ENCODE measurements at places on chromosomes 13 and 19.

DNA sequence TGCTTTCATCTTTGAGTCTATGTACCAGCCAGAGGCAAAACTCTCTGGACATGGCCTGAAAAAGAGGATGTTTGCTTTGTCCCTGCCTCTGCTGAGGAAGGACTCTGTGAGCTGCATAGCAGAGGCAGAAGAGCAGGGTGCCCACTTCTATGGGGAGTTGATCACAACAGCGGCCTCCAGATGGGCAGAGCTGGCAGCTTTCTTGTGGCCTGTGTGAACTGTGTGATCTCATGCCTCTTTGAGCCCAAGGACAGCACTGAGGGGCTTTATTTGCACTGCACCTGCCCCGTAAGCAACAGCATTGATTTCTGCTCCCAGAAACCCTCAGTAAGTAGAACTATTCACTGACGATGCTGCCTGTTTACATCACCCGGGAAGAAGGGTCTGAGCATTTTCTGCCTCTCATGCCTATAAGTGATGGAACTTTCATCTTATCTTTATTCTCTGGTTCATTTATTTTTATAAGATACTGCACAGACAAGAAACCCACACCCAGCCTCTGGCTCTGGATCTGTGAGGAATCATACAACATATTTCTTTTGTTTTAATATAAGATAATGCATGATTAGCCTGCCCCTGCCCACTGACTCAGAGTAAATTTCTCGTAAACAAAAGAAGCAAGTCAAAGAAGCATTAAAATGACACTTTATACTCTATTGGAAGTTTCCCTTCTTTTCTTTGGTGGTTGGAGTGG lies 244.2 kb upstream of the SOX21 start:
- DNase-seq = peak; percentile 6

GRCh38 chr19:33225458-33225926 lies at the start of gene SLC7A10:
Gene SLC7A10 (minus strand): TSS chr19:33225850. CDS start chr19:33225703, 147 bp downstream.
- DNase-seq = peak; percentile 26

GRCh38 chr19:46731584-46731983 lies 14.3 kb upstream of the FKRP start:
- DNase-seq = no peak

DNA sequence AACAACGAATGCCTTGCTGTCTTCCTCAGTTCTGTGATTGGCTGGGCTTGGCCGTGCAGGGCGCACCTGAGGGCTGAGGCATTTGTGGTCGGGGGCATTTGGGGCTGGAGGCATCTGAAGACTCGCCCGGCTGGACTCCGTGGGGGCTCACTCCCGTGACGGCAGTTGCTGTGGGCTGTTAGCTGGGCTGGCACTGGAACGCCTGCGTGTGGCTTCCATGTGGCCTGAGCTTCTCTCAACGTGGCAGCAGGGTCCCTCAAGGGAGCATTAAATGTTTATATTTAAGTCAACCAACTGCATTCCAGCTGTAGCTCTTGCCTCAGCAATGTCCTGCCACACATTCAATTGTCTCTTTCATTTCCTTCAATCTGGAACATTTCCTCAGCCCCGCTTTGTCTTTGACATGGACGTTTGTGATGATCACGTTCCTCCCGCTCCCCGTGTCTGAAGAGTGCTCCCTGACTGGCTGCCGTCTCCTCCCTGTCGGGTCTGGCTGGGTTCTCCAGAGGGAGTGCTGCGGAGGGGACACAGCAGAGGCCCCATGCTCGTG lies 21.0 kb downstream of the CCDC8 start:
- DNase-seq = no peak

DNA sequence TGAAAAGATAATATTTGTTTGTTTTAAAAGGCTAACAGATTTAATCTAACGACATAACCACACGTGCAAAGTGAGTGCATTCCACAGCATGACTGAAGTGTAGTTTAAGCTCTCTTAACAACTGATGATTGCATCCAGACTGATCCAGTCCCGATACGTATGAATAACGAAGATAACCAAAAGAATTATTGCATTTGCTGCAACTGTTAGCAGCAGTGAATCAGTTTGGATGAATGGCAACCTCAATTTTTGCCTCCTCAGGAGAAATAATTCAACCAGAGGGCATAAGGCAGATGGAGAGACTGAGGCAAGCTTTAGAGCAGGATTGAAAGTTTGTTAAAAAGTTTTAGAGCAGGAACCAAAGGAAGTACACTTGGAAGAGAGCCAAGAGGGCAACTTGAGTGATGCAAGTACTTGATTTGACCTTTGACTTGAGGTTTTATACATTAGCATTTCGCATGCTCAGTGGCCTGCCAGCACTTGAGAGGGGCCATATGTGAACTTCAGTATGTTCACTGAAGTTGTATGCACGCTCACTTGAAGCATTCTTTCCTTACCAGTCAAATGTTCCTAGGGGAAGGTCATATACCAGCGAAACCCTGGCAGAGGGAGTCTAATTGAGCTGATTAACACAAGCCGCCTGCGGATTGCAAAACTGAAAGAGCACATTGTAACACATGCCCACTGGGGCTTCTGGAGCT lies 835.0 kb upstream of the PCDH20 start:
- DNase-seq = no peak

GRCh38 chr19:18158467-18158866 lies 5.5 kb downstream of the PIK3R2 start:
- no peak for DNase-seq

- no peak for DNase-seq
Observed at GRCh38 chr19:48354332-48354992, 9.3 kb downstream of the TMEM143 start.

DNA sequence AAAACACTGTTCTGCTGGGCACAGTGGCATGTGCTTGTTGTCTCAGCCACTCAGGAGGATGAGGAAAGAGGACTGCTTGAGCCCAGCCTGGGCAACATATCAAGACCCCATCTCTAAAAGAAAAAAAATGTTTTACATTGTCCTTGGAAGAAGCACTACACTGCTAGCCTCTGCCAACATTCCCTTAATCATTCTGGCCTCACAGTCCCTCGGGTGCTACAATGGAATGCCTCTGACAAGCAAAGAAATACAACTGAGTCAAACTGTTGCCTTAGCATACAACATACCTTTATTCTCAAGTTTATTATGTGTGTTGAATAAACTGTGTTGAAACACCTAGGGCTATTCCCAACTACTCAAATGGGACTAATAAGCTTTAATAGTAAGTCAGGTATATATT lies 56.1 kb downstream of the PSPC1 start:
- no peak for DNase-seq

- DNase-seq = no peak
Observed at GRCh38 chr19:43738780-43739211, 16.0 kb downstream of the SMG9 start.

DNA sequence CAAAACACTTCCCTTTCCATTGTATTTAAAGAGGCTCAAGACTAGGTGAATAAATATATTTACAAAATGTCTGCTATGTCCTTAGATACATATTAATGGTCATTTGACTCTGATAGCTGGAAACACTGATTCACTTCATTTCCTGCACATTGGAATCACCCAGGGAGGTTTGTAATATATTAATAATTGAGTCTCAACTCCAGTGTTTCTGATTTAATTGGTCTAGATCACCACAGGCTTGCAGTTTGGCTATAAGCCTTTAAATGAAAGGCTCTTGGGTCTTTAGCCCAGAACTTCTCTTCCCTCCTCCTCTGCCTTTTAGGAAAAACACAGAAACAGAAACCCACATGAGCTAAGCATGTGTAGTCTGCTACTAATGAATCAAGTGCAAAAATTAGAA lies 378.0 kb downstream of the TBC1D4 start:
- no peak for DNase-seq

GRCh38 chr13:98267080-98267912 lies 90.2 kb upstream of the RNF113B start:
- DNase-seq = no peak

- no peak for DNase-seq
Observed at GRCh38 chr13:21117104-21117809, 55.9 kb upstream of the LATS2 start.

DNA sequence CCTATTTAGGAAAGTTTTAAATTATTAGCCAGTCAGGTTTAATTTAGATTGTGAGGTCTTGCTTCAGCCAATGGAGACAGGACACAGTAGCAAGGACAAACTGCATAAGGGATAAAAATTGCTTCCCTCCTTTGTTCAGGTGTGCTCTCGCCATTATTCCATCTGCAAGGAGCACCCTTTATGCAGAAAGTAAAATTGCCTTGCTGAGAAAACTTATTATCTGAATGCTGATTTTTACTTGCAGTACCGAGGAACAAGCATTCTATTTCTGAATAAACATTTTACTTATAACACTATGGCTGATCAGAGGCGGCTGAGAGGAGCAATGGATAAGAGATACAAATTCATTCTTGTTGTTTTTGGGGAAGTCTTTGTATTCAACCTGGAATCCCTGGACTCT lies 8.0 kb downstream of the CYP4F22 start:
- no peak for DNase-seq

- no peak for DNase-seq
Observed at GRCh38 chr13:73934771-73935170, 199.4 kb downstream of the KLF12 start.

- no peak for DNase-seq
Observed at GRCh38 chr13:44158881-44159632, 214.6 kb upstream of the SERP2 start.

GRCh38 chr13:62388515-62388914 lies 972.9 kb upstream of the PCDH20 start:
- no peak for DNase-seq

- no peak for DNase-seq
Observed at GRCh38 chr13:95754069-95754468, 77.1 kb downstream of the DNAJC3 start.

- no peak for DNase-seq
Observed at GRCh38 chr19:36685835-36686234, 1.6 kb upstream of the ZNF567 start.

DNA sequence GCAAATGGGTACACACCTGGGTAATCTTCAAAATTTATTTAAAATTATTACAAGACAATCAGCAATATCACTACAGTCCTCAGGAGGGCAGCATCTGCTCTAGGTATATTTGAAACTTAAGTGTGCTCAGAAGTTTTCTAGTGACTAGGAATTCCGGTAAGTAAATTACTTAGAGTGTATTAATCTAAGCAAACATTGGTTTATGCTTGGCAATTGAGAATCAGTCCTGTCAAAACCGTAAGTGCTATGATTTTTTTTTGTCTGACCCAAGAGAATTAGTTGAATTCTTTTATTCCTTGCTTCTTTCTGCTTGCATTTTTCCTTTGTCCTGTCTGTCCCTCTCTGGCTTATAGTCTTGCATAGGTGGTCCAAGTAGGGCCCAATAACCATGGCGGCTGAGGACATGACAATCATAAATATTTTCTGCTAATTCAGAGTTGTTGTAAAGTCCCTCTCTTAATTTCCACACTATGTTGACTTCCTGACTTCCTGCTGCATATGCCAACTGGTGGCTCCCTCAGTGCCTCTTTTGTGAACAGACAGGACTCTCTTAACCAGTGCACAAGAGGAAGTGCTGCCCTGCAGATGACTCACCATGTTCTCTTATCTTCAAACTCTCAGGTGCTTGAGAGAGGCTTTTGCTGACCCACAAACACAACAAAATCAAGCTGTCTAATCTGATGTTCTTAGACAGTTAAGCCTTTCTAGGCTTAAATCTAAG lies 82.2 kb downstream of the SLAIN1 start:
- peak; percentile 59 for DNase-seq

- DNase-seq = no peak
Observed at GRCh38 chr13:23707674-23708073, 137.5 kb downstream of the TNFRSF19 start.

DNA sequence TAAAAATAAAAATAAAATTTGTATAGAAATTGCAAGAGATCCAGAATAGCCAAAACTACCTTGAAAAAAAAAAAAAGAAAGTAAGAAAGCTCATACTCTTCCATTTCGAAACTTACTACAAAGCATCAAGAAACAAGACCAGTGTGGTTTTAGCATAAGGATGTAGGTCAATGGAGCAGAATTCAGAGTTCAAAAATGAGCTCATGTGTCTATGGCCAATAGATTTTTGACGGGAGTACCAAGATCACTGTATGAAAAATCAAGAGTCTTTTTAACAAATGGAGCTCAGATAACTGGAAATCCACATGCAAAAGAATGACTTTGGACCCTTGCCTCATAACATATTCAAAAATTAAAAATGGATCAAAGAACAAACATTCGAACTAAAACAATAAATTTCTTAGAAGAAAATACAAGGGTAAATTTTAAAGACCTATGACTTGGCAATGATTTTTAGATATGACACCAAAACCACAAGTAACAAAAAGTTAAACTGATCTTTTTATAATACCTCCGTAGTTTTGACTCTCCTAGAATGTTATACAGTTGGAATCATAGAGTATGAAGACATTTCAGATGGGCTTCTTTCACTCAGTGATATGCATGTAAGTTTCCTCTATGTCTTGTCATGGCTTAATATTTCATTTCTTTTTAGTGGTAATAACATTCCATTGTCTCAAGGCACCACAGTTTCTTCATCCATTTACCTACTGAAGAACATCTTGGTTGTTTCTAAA lies 43.2 kb downstream of the KLF12 start:
- no peak for DNase-seq

DNA sequence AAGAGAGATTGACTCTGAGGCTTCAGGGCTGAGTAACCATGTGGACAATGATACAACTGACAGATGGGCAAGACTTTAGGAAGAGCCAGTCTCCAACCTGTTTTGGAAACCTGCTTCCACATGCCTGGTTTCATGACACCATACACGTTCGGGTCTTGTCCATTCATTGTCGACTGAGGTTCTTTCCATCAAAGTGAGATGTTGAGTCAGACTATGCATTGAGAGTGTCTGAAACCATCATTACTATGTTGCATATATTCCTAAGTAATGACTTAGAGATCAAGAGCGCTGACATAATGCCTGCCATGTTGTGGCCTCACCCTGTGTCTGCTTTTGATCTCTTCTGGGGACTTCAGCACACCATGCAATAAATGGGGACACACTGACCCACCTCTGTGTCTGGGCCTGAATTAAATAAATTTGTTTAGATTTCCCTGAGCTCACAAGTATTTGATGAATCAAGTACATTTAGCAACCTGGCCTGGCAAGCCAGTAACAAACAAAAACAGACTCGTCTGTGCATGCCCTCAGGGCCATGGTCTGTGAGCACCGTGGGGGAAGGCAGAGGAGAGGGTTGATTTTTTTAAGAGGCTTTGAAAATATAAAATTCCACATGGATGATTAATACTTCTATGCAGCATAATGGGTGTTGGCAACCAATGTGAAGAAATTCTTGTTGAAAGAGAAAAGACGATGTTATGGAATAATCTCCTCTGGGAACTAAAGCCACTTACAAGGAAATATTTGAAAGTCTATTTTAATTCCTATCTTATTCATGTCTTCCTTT lies 49.9 kb upstream of the UBAC2 start:
- no peak for DNase-seq

DNA sequence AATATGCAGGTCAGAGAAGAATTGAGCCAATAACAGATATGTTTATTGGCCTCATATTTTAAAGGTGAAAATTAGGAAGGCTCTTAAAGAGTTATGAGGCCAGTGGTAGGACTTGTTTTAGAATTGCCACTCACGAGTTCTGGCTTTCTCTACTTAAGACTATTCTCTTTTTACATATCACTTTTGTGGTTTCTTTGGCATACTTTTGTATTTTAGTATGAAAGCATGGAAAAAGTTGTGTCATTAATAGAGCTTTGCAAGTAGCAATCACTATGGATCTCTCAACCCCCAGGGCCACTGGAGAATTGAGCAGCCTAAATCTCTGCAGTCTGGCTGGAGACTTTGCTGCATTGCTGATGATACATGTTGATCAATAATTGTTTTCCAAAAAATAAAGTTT lies 64.6 kb upstream of the SOX21 start:
- DNase-seq = no peak

GRCh38 chr19:49301165-49301865 lies 23.7 kb downstream of the SLC6A16 start:
- DNase-seq = peak; percentile 40

- DNase-seq = no peak
Observed at GRCh38 chr13:38647312-38647711, 39.6 kb upstream of the FREM2 start.

GRCh38 chr19:48421548-48421947 lies 24.2 kb upstream of the GRWD1 start:
- DNase-seq = no peak

Measured in midbrain (tissue), 1 donor.